ENCODE measurements at places on chromosomes 12 and 14.

DNA sequence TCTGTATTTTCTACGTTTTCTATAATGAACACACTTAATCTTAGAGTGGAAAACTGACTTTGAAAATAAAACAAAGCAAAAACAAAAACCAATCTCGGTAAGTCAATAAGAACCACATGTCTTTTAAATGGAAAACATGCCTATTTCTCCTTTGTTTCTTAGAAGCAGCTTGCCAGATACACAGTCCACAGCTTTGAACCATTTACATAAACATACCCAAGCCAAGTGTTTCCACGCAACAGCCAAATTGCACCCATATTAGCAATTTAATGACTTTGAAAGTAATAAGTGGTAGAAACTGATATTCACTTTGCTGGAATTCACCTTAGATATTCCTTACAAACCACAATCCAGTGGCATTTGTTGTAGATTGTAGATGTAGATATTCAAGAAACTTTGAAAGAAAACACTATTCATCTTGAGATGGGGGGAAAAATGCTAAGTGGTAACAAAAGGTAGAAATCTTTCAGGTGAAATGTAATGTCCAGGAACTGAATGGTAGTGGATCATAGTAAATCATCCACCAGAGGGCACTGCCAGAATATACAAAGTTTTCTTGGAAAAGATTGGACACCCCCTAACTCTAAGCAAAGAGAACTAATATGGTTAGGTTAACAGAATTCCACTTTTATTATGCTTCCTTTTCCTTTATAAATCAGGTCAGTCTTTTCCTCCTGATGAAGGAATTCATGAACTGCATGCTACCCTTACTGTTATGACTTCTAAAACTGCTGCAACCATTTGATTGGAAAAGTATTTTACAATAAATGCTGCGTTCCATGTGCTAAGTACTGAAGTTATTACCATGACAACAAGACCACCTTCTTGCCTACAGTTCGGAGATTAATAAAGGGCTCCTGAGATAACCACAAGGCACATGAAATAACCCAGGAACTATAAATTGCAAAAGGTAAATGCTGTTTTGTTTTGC lies 69.8 kb downstream of the RERG start:
- DNase-seq, result no peak

GRCh38 chr12:18932715-18933114 lies 194.8 kb downstream of the CAPZA3 start:
- DNase-seq, result no peak

DNA sequence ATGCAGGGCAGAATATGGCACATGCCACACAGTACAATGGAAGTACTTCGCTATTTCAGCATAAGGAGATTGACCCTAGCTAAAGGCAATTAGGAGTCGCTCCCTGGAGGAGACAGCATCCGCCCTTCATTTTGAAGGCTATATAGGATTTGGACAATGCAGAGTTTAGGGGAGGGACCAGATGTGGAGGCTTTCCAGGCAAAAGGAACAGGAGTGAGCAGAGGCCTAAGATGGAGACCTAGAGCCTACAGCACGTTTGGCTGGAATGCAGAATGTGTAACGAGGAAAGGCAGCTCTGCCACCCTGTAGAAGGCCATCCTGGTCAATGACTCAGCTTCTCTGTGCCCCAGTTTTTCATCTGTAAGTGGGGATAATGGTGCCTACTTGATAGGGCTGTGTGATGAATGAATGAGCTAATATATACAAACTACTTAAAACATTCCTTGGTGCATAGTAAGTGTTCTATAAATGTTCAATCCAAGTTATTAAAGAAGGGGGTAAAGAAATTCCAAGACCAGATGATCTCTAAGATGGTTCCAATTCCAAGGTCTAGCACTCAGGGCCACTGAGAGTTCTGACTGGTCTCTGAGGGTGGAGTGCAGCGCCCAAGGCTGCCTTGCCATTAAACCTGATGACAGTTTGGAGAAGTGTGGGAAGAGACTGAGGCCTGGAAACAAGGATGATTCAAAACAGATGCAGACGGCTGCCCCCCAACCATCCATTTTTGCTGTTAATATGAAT lies 54.3 kb upstream of the FRMD6 start:
- DNase-seq, result no peak

- no peak for DNase-seq
Observed at GRCh38 chr12:4164559-4165558, 108.7 kb upstream of the CCND2 start.

DNA sequence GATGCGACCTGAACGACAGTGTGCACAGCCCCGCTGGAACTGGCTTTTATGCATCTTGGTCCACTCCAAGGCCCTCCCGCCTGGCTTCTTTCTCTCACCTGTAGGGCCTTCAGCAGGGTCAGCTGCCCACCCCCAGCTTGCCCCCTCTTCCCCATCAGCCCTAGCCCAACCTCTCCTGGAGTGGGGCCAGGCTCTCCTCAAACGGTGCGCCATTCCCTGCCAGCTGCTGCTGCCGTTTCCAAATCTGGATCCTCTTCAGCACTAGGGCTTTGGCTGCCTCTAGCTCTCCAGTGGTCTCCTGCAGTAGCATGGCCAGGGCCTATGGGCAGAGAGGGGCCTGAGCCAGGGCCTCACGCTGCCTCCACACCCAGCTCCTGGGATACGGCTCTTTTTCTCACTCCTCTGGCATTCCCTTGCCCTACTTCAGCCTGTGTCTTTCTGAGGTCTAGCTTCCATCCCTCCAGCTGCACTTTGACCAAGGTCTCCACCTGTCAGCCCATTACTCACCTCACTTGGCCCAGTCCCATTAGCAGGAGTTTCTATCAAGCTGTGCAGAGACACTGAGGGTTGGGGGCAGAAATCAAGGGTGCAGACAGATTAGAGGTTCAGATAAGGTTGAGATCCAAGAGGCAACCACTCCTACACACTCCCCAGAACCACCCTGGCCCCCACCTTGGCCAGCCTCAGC lies 5.0 kb downstream of the STAT6 start:
- DNase-seq, result no peak

DNA sequence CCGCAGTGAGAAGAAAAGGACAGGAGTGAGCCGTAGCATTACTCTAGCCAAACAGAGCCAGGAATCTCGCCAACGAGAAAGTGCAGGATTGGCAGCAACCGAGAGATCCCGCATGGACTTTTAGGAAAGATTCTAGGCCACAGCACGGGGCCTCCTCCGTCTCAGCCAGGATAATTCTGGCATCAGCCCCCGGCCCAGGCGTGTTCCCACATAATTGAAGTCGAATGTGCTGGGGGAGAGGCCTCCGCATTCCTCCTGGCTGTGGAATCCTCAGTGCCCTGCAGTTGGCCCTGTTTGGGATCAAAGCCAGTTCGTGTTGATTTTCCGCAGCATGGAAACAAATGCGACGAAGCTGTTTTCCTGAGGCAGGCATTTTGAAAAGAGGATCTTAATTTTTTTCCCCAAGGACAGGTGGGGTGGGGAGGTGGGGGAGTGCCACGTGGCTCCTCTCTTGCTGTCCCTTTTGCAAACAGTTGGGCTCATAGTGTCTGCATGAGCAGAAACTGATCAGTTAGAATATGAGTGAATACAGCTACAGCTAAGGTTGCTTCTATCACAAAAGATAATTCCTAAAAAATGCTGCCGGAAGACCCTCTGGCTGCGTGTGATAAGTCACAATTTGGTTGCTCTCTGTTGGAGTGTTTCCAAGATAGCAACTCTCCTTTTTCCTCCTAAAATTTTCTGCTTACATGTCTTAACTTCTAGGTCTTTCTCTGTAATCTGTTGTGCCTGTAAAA lies 37.3 kb upstream of the ATXN2 start:
- no peak for DNase-seq

DNA sequence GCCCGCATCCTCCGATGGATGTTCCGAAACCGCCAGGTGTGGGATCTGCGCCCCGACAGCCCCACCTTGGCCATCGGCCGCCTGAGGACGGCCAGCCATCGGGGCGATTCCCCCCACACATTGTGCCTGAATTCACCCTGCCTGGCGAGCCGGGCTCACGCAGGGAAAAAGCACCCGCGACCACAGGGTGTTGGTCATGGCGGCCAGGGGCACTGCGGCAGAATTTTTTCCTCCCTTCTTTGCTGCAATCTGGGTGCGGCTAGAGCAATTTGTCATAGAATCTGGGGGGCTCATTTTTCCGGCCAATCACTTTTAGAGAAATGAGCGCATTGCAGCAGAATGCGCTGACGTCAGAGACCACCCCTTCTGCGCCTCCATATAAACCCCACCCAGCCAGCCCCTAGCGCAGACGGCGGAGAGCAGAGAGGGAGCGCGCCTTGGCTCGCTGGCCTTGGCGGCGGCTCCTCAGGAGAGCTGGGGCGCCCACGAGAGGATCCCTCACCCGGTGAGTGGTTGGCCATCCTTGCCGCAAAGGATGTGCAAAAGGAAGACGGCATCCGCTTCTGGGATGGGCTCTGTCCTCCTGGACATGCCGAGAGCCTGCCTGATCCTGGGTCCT lies at the start of gene MEG3:
MEG3 (plus strand) TSS at position 406 of the 619 bp plus-strand sequence.
- DNase-seq, result no peak

GRCh38 chr12:7068240-7068993 lies 7.9 kb downstream of the C1S start:
- DNase-seq, result no peak

DNA sequence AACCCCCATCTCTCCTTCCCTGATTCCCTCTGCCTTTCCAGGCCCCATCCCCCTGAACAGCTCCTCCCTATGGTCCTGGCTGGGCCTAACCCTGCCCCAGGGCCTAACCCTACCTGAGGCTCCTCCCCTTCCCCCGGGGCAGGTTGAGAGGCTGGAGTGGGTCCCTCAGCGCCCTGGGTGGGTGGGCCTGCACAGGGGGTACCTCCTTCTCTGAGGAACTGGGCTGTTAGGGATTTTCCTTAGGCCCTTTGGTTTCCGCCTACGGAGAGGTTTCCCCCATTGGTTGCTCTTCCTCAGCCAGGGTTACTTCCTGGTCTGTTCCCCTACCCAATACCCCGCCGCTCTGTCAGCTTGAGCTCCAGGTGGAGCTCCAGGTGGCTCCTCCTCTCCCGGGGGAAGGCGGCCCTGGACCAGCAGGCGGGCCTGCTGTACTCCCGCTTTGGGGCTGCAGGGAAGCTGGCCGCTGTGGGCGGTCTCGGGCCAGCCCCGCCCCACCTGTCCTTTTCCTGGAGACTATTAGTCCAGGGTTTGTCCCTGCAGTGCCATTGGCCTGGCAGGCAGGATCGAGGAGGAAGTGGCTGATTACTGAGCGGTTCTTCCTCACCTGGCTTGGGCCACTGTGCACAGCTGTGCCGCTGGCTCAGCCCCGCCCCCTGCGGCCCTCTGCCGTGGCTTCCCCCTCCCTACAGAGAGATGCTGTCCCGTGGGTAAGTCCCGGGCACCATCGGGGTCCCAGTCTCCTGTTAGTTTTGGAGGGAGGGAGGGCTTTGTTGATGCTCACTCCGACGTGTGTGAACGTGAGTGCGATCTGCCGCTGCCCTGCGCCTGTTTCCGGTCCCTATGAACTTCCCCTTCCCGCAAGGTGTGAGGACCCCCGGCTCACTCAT lies 2.5 kb downstream of the C12orf57 start:
- DNase-seq, result no peak

DNA sequence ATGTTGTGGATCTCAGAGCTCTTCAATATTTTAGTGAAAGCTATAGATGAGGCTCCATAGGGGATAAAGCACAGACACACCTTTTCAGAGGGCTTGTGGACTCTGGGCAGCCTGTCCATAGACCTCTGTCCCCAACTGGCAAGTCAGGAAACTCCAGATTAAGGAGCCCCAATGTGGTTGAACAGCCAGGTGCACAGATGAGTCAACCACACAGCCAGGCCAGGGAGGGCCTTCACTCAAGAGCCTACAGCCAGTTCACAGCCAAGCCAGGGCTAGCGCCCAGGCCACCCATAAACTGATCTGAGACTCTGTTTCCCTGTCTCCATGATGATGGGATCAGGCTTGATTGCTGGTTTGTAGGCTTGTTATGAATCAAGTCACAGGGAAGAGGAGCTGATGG lies 1.0 kb upstream of the BDKRB2 start:
- DNase-seq, result no peak

GRCh38 chr14:69153873-69154270 lies 953 bp upstream of the DCAF5 start:
- DNase-seq, result no peak

DNA sequence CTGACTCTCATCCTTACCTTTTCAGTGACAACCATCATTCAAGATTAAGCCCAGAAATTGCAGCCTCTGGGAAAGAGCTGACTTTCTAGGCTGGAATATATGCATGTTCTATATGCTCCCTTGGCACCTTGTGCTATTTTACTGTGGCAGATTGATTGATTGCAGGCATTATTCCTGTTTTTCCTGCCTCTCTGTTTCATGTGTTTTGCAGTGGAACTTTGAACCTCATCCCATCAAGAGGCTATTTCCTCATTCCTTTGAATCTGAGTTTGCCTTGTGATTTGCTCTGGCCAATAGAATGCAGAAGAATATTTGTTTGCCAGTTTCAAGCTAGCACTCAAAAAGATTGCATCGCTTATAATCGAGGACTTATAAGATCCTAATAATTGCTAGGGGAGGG lies 174.8 kb upstream of the DCN start:
- DNase-seq, result no peak

- DNase-seq, result no peak
Observed at GRCh38 chr14:35898217-35898775, 72.2 kb downstream of the BRMS1L start.

DNA sequence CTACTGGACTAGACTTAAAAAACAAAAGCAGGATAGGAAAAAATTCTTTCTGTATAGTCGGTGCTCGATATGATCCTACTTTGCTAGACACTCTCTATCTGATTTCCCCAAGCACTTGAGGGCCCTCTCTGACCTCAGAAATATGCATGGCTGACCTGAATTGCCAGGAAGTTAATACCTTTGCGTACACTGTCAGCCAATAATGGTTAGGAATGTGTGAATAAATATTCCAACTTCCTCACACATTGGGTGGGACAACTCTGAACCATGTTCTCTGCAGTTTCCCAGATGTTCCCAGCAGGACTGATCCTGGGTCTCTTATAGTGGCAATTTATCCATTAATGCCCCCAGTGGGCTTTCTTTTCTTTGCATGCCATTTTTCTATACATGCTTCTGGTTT lies 20.5 kb upstream of the RPL10L start:
- no peak for DNase-seq

DNA sequence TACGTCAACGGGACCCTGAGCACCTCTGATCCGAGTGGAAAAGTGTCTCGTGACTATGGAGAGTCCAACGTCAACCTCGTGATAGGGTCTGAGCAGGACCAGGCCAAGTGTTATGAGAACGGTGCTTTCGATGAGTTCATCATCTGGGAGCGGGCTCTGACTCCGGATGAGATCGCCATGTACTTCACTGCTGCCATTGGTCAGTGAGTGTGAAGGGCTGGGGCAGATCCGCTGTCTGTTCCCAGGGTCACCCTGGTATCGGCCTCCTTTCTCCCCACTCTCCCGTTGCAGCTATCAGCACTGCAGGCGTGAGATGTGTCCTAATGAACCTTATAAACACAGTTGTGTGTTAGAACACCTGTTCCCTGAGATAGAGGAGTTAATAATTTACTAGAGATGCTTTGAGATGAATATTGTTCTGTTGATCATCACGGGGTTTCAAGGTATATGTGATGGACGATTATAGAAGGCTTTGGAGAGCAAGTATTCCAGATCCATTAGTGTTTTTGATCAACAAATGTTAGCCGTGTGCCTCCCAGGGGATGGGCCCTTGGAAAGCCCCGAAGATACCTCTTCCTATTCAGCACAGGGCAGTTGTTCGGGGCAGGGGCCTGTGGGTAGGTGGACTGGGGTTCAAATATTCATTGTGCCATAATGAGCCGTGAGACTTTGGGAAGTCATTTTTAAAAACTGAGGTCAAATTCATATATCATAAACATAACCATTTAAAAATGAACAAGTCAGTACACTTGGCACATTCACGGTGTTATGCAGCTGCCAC lies 33.6 kb downstream of the ADGRD1 start:
- DNase-seq, result no peak

- no peak for DNase-seq
Observed at GRCh38 chr12:10242539-10242938, 29.9 kb downstream of the GABARAPL1 start.

GRCh38 chr12:100077367-100077766 lies 65.3 kb downstream of the BLTP3B start:
- DNase-seq, result no peak
